ENCODE measurements at places on chromosomes 2 and 18.

DNA sequence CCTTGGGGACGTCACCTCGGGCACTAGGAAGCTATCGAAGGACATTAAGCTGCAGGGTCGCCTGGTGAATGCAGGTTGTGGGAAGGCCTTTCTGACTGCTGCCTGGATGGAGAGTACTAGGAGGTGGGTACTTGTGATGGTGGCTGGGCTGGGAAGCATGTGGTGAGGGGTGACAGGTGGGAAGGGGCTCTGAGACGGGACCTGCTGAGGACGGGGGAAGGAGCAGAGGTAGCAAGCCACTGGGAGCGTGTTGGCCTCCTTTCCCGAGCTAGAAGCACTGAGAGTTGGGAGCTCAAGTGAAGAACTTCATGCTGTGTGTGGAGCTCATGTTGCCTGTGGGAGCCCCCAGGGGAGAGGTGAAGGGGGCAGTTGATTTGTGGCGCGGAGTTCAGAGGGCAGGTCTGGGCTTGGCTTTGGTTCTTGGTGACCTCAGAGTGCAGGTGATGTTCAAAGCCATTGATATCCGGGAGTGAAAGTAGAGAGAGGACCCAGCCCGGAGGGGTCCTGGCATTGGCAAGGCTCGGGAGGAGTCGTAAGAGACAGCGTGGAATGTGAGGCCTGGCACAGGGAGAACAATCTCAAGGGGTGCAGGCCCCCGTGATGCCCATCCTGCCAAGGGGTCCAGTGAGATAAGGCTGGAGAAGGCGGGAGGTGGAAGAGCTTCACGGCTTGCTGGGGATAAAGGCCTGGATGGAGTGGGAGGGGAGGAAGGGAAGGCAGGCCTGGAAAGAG is 13.2 kb downstream of the MROH2A start:
- DNase-seq = no peak

DNA sequence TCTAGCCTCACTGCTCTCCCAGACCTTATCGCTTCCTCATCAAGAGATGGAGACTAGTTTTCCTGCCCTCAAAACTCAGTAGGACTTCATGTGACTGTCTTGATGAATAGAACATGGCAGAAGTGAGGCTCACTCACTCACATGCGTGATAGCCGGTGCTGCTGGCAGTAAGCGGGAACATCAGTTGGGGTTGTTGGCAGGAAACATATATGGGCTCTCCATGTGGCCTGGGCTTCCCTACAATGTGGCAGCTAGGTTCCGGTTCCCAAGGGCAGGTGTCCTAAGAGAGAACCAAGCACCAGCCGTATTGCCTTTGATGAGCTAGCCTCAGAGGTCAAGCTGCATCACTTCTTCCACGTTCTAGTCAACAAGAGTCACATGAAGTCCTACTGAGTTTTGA is 15.2 kb upstream of the FAHD2A start:
- no peak for DNase-seq

GRCh38 chr2:156434461-156435291 is 1.5 kb upstream of the GPD2 start:
- no peak for DNase-seq

GRCh38 chr2:240310645-240311044 is 124.8 kb upstream of the GPC1 start:
- DNase-seq = no peak

- no peak for DNase-seq
Observed at GRCh38 chr2:70124983-70125480, 37.8 kb downstream of the PCBP1 start.

DNA sequence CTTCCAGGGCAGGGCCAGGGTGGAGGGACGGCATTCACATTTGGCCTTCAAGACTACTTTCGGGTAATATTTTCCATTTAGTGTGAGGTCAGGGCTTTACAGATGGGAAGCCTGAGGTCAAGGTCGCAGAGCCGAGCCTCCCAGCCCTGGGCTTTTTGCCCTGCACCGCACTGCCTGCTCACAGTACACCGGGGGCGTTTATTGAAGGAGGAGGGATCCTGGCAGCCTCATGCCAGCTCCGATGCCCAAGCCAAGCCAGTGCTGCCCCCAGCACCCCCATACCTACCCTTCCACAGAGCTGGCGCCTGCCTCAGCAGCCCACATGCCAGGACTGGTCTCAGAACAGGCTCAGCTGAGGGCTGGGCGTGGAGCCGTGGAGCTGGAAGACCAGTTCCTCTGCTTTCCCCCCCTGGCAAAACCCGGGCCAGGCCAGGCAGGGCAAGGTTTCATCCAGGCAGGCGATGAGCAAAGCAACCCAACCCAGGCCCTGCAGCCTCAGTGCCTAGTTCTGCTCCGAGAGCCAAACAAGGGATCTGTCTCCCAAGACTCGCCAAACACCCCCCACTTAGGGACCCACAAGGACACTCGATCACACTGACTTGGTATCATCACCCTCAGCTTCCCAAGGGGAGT is 11.9 kb downstream of the SDC1 start:
- DNase-seq = no peak

DNA sequence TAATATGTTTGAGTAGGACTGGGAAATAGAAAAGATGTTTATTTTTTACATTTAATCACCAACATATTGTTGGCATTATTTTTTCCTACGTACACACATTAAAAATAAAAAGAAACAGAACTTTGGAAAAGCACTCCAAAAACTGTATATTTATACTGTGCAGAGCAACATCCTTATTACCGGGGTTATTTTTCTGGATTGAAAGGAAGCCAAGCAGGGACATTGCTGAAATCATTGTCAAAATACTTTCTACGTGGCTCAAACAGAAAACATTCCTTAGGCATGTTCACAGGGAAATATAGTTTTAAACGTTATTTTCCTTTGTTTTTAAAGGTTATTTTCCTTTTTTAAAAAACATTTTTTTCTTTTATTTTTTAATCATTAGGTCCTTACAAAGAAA is 315.0 kb upstream of the SMIM21 start:
- no peak for DNase-seq

DNA sequence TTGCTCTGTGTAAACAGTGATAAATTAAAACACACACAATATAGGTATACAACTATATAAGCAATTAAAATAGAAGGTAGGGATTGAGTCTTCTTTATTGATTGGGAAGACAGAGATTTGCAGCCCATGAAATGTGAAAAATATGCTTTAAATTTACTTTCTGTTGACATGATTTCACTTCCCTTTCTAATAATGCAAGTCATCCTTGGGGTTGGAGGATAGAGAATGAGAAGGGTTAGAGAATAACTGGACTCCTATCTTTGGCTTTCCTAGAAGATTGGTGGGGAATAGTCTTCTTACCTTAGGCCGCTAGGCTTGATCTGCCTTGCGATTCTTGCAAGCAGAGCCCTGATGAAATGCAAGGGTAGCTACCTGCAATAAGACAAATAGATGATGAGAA is 339.8 kb downstream of the NYAP2 start:
- DNase-seq = no peak

GRCh38 chr2:5740053-5740452 is 47.9 kb downstream of the SOX11 start:
- DNase-seq = no peak

Data from AG08396 (cell line).